ENCODE measurements at places on chromosomes 1 and 21.
A peak's percentile ranks its signal among the peaks of the same experiment; 100 is the strongest.

- H3K4me3 ChIP-seq, result no peak overlapping the region
- no peak overlapping the region for H3K27ac ChIP-seq
- peaks cover 4% of the 10 kb centered on the region for H3K27me3 ChIP-seq
- peak; percentile 45 for DNase-seq
- H3K36me3 ChIP-seq, result no peaks in the 10 kb centered on the region
Measured at GRCh38 chr1:22323846-22324504, 127.7 kb upstream of the ZBTB40 start.

DNA sequence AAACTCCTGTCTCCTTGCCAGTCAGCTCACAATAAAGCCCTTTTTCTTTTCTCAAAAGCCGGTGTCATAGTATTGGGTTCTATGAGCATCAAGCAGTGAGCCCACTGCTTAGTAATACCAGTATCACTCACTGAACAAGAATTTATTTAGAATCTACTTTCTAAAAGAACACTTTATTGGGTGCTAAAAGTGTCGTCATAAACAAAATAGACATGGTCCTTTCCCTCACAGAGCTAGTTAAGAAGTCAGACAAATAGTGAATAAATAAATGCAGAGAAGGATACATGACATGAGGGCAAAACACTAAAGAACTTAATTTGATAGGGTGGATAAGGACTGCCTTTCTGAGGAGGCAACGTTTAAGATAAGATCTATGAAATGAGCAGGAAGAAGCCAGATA is 32.2 kb downstream of the EVI5 start:
- DNase-seq, result no peak
- H3K4me1 ChIP-seq, result no peaks in the 10 kb centered on the region
- H3K4me3 ChIP-seq, result no peak overlapping the region
- H3K27ac ChIP-seq, result no peak overlapping the region
- no peaks in the 10 kb centered on the region for H3K36me3 ChIP-seq

- no peak for DNase-seq
- no peak overlapping the region for H3K27ac ChIP-seq
- no peaks in the 10 kb centered on the region for H3K4me1 ChIP-seq
Measured at GRCh38 chr1:11109047-11109760, 9.5 kb upstream of the EXOSC10 start.

- H3K4me3 ChIP-seq, result no peak overlapping the region
- no peaks in the 10 kb centered on the region for H3K27me3 ChIP-seq
- no peaks in the 10 kb centered on the region for H3K4me1 ChIP-seq
- no peaks in the 10 kb centered on the region for H3K36me3 ChIP-seq
Measured at GRCh38 chr1:95013950-95014574, 58.7 kb downstream of the ALG14 start.
